ENCODE measurements at places on chromosomes 2 and 18. TPM values are rescaled to one million over a fixed set of nuclear protein-coding genes. Genes with fewer than 3 reads are reported as not detected.
A peak's percentile ranks its signal among the peaks of the same experiment; 100 is the strongest.

DNA sequence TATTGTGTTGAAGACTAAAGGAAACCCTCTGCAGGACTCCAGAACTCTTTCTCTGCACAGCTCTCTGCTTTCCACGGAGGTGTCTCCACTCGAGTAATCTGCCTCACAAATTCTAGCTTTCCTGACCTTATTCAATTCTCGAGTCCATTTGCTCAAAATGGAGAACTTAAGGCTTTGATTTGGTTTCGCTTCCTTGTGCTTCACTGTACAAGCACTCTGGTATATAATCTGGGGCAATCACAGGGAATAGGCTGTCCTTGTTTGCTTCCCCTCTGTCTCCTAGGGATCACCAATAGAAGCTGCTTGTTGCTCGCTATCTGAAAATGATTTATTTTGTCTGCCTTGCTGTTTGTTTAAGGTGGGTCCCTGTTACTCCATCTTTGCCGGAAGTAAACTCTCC lies 129.1 kb upstream of the DOCK10 start:
- no peak overlapping the region for H3K27ac ChIP-seq
- H3K4me3 ChIP-seq, result no peak overlapping the region
- H3K27me3 ChIP-seq, result no peaks in the 10 kb centered on the region
- DNase-seq, result no peak
- H3K4me1 ChIP-seq, result no peaks in the 10 kb centered on the region
- H3K36me3 ChIP-seq, result no peaks in the 10 kb centered on the region

- H3K36me3 ChIP-seq, result peaks cover 3% of the 10 kb centered on the region
- H3K27me3 ChIP-seq, result no peaks in the 10 kb centered on the region
- no peak overlapping the region for H3K27ac ChIP-seq
- H3K4me3 ChIP-seq, result no peak overlapping the region
These were observed 37.5 kb downstream of the ARL5A start for GRCh38 chr2:151790689-151791088.

- no peak overlapping the region for H3K4me3 ChIP-seq
- H3K36me3 ChIP-seq, result no peaks in the 10 kb centered on the region
- no peaks in the 10 kb centered on the region for H3K27me3 ChIP-seq
These were observed 19.9 kb downstream of the PTH2R start for GRCh38 chr2:208426412-208427045.

DNA sequence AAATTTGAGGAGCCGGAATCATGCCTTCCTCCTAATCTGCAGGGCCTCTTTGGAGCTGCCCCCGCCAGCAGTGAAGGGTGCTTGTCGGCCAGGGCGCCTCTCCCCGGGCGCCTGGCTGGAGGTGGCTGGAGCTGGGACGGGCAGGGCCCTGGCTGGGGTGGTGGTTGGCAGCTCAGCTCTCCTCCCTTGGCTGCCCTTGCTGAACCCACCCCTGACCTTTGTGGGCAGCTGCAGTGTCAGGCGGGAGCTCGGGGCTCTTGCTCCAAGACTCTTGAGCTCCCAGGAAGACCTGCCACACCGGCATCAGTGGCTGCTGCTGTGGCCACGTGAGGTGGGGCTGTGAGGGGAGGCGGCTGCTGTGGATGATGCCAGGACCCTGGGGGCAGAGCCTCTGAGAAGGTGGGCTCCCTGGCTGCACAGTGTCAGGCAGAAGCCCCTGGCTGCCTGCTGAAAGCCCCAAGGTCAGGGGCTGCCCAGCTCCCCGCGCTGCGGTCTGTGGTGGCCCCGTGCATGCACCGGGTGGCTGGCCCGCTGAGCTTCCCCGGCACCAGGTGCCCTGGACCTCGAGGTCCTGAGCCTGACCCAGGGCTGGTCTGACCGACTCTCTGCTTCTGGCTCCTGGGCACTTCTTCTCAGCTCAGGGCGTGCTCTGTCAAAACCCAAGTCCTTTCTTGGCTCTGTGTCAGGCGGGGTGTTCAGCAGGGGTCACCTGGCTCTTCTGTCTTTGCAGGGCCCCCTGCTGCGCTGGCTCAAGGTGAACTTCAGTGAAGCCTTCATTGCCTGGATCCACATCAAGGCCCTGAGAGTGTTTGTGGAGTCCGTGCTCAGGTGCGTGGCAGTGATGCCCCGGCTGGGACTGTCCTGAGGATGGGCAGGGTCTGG lies 34.5 kb downstream of the PDIA6 start:
- H3K36me3 ChIP-seq, result no peaks in the 10 kb centered on the region
- H3K27me3 ChIP-seq, result no peaks in the 10 kb centered on the region
- peaks cover 10% of the 10 kb centered on the region for H3K4me1 ChIP-seq
- no peak for DNase-seq
- H3K4me3 ChIP-seq, result no peak overlapping the region

GRCh38 chr2:104668631-104669030 lies 185.3 kb upstream of the POU3F3 start:
- H3K4me3 ChIP-seq, result no peak overlapping the region
- no peak overlapping the region for H3K27ac ChIP-seq
- no peaks in the 10 kb centered on the region for H3K27me3 ChIP-seq
- DNase-seq, result no peak
- H3K4me1 ChIP-seq, result peaks cover 9% of the 10 kb centered on the region

DNA sequence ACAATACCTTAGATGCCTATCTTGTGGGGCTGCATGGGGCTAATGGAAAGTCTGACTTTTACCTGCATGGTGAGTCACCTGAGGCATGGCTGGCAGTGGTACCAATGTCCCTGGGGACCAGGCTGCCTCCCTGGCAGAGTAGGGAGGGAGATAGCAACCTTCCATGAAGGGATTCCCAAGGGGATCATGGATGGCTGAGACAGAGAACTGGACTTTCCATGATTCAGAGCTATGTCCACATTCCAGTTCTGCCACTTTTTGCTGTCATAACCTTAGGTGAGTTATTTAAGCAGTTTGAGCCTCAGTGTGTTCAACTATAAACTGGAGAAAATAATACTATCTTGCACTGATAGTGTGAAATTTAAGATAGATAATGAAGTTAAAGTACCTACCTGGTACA lies 178.6 kb downstream of the SETBP1 start:
- H3K4me1 ChIP-seq, result no peaks in the 10 kb centered on the region
- H3K27me3 ChIP-seq, result no peaks in the 10 kb centered on the region
- H3K4me3 ChIP-seq, result no peak overlapping the region
- H3K27ac ChIP-seq, result no peak overlapping the region
- DNase-seq, result no peak
- no peaks in the 10 kb centered on the region for H3K36me3 ChIP-seq

DNA sequence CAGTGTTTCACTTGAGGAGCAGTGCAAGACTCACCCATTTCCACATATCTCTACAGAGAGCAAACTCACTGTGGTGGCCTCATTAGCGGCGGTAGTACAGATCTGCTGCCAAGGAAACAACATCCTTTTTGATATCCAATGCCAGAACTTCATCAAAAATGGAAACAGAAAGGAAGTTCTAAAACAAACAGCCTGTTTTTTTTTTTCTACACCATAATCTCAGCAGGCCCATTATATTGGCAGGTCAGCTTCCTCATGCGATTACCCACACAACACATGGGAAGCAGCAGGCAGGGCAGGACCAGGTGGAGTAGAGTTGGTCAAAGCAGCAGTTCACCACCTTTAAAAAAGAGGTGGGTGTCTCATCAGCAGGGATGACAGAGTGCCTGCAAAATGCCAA lies 678.9 kb upstream of the CELF4 start:
- no peaks in the 10 kb centered on the region for H3K36me3 ChIP-seq
- no peak overlapping the region for H3K4me3 ChIP-seq
- no peak overlapping the region for H3K27ac ChIP-seq

DNA sequence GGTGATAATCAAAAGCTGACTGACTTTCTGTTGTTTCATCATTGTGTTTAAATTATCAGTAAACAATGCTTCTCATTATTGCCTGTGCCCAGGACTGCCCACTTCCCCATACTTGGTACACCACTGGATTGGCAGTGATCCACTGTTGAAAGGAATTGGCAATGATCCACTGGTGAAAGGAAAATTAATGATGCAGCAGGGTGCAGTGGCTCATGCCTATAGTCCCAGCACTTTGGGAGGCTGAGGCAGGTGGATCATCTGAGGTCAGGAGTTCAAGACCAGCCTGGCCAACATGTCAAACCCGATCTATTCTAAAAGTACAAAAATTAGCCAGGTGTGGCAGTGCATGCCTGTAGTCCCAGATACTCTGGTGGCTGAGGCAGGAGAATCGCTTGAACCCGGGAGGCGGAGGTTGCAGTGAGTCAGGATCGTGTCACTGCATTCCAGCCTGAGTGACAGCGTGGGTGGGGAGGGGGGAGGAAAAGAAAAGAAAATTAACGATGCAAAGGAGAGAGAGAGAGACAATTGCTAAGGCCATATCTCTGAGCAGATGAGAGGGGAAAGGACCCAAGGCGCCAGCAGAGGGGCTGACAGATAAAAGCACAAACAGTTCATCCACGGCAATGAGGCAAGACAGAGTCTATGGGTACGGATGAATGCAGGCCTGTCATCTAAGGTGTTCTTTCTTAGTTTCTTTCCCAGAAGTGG lies 10.2 kb upstream of the GTF2A1L start:
- DNase-seq, result no peak
- no peaks in the 10 kb centered on the region for H3K36me3 ChIP-seq

GRCh38 chr18:60980422-60981005 lies 352.7 kb upstream of the CDH20 start:
- no peaks in the 10 kb centered on the region for H3K27me3 ChIP-seq
- no peaks in the 10 kb centered on the region for H3K36me3 ChIP-seq
- no peak overlapping the region for H3K4me3 ChIP-seq

GRCh38 chr2:17296686-17297085 lies 221.6 kb downstream of the RAD51AP2 start:
- no peaks in the 10 kb centered on the region for H3K27me3 ChIP-seq
- no peaks in the 10 kb centered on the region for H3K4me1 ChIP-seq
- DNase-seq, result no peak
- H3K4me3 ChIP-seq, result no peak overlapping the region

DNA sequence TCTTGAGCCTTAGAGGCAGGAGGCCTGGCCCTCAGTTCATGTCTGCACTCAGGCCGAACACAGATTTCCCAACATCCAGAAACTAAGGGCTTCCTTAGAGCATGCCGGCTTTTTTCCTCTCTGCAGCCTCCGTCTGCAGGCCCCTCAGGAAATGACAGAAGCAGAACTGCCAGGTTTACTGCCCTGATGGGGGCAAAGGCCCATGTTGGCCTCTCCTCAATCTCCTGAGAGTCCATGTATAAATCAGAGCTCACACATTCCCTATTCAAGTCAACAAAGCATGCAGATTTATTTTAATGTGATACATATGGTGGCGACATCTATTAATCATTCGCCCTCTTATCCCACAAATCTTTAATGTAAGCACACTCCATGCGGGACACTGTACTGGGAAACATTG lies 475.6 kb upstream of the HS6ST1 start:
- H3K27ac ChIP-seq, result no peak overlapping the region
- H3K27me3 ChIP-seq, result no peaks in the 10 kb centered on the region
- no peaks in the 10 kb centered on the region for H3K36me3 ChIP-seq
- no peak for DNase-seq
- no peak overlapping the region for H3K4me3 ChIP-seq

GRCh38 chr2:9984217-9984739 lies 32.8 kb downstream of the GRHL1 start:
- H3K27me3 ChIP-seq, result no peaks in the 10 kb centered on the region
- no peak overlapping the region for H3K27ac ChIP-seq
- no peak overlapping the region for H3K4me3 ChIP-seq
- DNase-seq, result peak; percentile 53
- H3K36me3 ChIP-seq, result no peaks in the 10 kb centered on the region
- H3K4me1 ChIP-seq, result no peaks in the 10 kb centered on the region

LCT gene
- total RNA-seq, result 0.03 TPM

UGT1A3 gene
- not detected for total RNA-seq

SKOR2 gene
- not detected for total RNA-seq

RPRM gene
- 0.51 TPM for total RNA-seq

CKAP2L gene
- total RNA-seq, result 28.2 TPM
